ENCODE measurements at places on chromosomes 6 and 20.
A peak's percentile ranks its signal among the peaks of the same experiment; 100 is the strongest.

- DNase-seq: no peak
Observed at GRCh38 chr6:25942561-25943147, 12.2 kb upstream of the SLC17A2 start.

- DNase-seq: no peak
Observed at GRCh38 chr6:102039441-102039840, 645.9 kb downstream of the GRIK2 start.

DNA sequence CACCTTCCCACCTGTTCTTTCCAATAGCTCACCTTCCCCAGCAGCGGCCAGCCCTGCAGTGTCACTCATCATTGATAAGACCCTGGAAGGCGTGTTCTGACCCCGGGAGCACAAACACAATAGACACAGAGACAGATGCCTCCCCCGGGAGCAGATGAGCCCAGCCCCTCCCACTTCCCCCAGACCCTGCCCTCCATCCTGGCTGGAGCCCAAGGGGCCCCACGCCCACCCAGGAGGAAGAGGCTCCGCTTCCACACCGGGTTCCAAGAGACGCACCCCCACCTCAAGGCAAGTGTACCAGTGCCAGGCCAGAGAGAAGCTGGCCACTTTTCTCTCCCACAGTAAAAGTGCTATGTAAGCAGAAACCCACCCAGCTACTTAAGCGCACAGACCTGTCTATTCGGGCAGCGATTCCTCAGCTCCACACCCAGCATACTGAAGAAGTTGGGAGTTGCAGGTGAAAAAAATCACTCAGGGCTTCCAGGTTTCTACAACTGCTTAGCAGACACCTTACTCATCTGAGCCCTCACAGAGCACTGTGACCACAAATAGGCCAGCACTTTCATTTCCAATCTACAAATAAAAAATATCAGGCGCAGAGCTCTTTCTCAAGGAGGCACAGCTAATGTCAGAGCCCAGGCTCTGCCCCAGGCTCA, 93.4 kb upstream of the NXT1 start:
- no peak for DNase-seq

DNA sequence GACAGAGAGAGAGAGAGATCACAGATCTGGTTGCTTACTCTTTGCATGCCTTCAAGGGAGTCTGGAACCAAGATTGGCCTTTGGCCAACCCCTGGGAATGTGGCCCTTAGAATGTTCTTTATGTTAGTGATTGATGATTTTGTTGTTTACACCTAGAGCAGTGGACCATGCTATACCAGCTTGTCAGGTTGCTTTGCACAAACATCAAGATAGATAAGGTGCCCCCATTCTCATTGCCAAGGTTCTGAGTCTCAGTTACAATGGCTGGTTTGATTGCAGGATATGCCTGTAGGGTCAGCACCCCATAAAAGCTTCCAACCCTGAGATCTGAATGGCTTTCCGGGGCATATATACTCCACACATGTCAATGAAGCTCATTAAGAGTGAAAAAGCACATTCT, 53.5 kb upstream of the SLC2A12 start:
- no peak for DNase-seq

GRCh38 chr6:7919871-7920270, 9.3 kb upstream of the TXNDC5 start:
- no peak for DNase-seq

DNA sequence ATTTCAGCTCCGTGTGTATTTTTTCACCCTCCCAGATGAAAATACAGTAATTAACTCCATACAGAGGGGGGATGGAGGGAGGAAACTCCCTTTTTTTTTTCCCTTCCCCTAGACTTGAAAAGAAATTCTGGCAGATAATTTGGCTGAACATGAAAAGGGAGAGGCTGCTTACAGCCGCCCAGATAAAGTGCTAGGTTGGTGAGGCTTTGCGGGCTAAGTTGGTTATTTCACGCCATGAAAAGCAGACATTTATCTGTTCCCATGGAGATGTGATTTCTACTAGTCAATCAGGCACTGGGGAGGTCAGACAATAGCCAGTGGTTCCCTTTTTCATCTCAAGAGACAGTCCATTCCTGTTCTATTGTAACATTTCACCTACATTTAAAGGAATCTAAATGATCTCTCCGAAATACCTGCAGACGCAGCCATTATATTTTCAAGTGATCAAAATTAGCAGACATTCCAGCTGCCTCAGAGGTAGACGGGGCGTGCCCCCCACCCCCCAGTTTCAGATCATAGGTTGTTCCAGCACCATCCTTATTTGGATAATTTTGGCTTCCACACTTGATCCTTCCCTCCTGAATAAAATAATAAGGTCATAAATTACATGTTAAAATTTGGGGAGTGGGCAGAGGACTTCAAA, 143.9 kb upstream of the ZNF217 start:
- peak; percentile 39 for DNase-seq

DNA sequence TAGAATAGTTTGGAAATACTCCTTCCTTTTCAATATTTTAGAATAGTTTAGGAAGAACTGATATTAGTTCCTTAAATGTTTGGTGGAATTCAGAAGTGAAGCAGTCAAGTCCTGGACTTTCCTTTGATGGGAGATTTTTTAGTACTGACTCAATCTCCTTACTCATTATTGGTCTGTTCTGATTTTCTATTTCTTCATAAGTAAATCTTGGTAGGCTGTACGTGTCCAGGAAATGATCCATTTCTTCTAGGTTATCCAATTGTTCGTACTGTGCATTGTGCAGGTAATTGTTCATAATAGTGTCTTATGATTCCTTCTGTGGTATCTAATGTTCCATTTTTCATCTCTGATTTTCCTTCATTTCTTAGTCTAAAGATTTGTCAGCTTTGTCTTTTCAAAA, 138.9 kb downstream of the SYCP2 start:
- no peak for DNase-seq

GRCh38 chr6:15628499-15629131, 34.2 kb downstream of the DTNBP1 start:
- no peak for DNase-seq

- no peak for DNase-seq
Observed at GRCh38 chr20:25279403-25279802, 31.5 kb downstream of the PYGB start.

DNA sequence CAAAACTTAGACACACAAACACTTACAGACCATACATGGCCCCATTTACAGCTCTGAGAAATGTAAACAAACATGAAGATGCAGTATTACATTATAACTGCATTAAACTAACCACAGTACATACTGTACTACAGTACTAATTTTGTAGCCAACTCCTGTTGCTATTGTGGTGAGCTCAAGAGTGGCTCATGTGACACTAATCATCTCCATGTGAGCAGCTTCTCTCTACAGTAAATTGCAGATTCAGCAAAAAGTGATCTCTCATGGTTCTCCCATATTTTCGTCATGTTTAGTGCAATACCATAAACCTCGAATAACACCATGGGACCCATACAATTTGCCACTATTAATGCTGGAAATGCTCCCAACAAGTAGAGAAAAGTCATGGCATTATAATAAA, 860.4 kb downstream of the EPHA7 start:
- DNase-seq: no peak

- peak; percentile 60 for DNase-seq
Observed at GRCh38 chr6:168292826-168293225, 26.8 kb downstream of the DACT2 start.

- DNase-seq: no peak
Observed at GRCh38 chr20:52799130-52799529, 173.0 kb upstream of the TSHZ2 start.

- peak; percentile 4 for DNase-seq
Observed at GRCh38 chr6:18601516-18602020, 214.4 kb downstream of the RNF144B start.

DNA sequence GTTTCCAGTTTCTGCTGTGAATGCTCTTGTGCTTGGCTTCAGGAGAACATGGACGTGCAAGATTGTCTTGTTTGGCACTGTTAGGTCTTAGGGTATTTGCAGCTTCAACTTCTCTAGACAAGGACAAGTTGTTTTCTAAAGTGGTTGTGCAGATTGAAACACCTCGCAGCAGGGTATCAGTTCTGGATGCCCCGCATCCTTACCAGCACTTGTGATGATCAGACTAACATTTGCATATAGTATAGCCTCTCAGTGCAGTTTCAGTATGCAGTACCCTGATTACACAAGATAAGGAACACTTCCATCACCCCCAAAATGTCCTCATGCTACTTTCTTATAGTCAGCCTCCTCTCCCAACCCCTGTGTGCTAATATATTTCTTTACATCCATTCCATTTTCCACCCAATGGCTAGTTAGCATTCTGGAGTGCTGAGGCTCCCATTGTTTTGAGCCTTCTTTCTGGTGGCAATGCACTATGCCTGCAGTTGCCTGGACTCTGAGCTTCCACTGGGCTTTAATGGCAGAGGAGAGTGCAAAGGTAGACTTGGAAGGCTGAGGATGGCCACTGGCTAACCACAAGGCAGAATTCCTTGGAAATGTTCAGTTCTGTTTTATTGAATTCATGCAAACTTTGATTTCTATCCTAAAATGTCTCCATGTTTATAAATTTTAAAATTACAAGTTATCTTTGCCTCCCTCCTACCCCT, 35.4 kb downstream of the KIF3B start:
- DNase-seq: no peak

DNA sequence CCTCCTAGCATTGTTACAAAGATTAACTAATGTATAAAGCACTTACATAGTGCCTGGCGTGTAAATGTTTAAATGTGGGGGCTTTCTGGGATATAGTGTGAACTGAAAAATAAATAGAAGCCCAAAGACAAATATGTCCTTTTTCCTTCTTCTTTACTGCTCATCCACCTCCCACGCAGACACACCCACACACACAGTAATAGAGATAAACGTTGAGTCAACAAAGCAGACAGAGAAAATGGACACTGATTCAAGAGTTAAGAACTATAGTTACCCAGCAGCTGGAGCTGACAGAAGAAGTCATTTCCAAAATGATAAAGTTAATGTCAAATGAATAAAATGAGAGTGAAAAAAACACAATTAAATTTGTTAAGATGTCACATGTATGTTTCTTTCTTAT, 68.3 kb downstream of the FHL5 start:
- DNase-seq: no peak

- DNase-seq: no peak
Observed at GRCh38 chr20:19288636-19289035, 76.2 kb downstream of the SLC24A3 start.

DNA sequence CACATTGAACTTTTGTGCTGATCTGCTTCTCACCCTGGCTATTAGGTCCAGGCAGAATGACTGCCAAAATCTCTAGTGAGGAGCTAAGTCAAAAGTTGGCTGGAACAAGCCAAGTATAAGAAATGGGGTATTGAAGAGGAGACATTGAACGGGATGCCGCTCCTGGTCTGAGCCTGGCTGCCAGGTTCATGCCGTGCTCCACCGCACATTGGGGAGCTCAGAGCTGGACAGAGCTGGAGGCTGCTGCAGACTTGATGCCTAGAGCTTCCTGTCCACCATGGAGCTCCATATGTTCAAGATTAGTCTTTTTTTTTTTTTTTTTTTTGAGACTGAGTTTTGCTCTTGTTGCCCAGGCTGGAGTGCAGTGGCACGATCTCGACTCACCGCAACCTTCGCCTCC, 4.1 kb upstream of the IFT52 start:
- no peak for DNase-seq

DNA sequence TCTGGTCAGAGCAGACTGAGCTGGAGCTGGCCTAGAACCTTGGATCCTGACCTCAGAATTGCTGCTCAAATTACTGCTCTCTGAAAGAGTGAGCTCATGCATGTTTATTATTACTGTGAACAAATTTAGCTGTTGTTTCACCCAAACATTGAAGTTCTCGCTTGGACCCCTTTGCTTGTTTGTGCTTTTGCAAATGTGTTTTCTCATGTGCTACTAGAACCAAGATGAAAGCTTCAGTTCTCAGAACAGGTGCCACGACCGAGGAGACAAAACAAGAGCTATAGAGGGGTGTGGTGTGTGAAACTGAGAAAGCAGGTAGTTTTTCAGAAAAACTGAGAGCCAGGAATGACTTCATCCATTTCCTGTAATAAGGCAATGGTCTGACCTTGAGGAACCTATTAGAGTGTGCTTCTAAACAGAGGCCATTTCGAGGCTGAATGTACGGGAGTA, 50.0 kb upstream of the ESR1 start:
- no peak for DNase-seq

DNA sequence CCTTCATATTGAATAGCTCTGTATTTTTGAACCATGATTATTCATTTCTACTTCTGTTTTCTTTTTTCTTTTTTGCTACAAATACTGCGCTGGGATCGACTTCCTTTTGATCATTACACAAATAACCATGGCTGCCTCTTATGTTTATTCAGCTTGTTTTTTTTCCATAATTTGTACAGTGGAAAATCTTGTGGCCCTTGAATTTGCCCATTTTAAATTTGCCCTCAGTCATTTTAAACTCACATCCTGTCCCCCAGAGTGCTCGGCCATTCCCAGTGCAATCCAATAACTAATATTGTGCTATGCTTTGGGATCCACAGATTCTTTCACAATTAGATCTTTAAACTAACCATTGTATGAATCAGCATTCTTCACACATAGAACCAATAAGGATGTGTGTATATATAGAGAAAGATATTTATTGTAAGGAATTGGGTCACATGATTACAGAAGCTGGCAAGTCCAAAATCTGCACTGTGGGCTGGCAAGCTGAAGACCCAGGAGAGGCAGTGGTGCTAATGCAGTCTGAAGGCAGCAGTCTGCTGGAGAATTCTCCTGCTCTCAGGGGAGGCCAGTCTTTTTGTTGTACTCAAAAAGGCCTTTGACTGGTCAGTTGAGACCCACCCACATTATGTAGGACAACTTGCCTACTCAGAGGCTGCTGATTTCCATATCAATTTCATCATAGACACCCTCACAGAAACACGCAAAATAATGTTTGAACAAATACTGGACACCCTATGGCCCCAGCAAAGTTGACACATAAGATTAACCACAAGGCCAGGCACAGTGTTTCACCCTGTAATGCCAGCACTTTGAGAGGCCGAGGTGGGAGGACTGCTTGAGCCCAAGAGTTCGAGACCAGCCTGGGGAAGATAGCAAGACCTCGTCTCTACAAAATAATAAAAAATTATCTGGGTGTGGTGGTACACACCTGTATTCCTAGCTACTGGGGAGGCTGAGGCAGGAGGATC, 147.1 kb downstream of the MTHFD1L start:
- DNase-seq: no peak

DNA sequence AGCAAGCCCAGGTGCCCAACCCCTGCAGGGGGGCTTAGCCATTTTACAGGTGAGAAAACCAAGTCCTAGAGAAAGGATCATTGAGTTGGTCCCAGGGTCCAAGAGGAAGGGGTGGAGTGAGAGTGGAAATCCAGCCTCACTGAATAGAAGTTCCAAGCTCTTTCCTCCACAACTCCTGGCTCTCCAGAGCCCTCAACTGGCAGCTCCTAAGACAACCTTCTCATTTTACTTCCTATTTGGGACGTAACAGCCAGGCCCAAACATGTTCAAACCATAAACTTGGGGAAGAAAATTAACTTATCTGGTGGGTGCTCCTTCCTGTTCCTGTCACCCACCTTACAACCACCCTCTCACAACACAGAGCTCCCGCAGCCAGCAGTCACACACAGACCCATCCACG, 57.9 kb downstream of the PRND start:
- no peak for DNase-seq

GRCh38 chr6:148328876-148329555, 13.6 kb upstream of the SASH1 start:
- DNase-seq: no peak

- DNase-seq: no peak
Observed at GRCh38 chr6:33192671-33193602, 670 bp upstream of the COL11A2 start.
